SJSA1 (cell line): ENCODE measurements at places on chromosomes 3 and 15. TPM values are rescaled to one million over a fixed set of nuclear protein-coding genes. Genes with fewer than 3 reads are reported as not detected.
A peak's percentile ranks its signal among the peaks of the same experiment; 100 is the strongest.

CYP1A2 gene
- total RNA-seq, result not detected in 2 replicates

ATXN7 gene
- 7.1 and 14.9 TPM in 2 replicates for total RNA-seq

CFAP91 gene
- total RNA-seq, result 0.18 and 0.34 TPM in 2 replicates

MYO1E gene
- 111 and 122 TPM in 2 replicates for total RNA-seq

DNA sequence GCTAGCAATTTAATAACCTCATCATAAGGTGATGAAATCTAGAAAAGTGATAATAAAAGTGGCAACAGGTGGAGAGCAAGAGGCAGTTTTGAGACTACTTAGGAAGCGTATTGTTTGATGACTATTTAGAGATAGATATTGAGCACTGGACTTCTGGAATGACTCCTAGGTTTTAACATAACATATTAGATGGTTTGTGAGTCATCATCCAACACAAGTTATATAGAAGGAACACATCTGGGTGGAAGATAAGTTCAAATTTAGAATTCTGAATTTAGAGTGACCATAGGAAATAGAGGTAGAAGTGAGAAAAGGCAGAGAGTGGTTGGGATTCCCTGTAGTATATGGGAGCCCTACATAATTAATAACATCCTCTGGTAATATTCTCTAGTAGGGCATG is 282.8 kb upstream of the ALCAM start:
- no peak for DNase-seq

DNA sequence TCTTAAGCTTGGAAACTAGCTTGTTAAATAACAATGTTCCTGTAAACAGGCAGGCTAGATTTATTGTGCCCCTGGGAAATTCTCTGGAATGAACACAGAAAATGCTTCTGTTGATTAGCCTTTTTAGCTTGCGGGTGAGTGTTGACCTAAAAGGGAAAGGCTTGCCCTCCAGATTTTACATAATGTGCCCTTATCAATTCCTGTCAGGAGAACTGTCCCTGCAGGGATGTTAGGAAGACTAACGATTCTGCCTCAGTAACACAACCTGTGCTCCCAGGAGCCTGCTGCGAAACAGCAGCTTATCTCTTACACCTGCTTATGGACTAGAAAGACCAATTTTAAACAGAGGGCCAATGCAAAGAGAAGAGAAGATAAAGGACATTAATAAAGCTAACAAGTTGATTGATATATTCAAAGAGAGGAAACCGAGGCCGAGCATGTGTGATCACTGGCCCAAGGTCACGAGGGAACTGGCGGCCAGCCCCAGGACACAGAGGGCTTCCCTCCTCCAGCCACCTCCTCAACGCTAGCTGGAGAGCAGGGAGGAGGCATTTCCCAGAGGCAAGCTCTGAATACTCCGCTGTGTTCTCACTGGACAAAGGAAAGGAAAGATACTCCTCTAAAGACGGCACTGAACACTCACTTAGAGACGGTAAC is 48.4 kb upstream of the TJP1 start:
- DNase-seq, result no peak

- DNase-seq, result no peak
Measured at GRCh38 chr15:93837450-93837849, 393.9 kb upstream of the MCTP2 start.

GRCh38 chr3:47380601-47381316 is at the start of gene PTPN23:
Gene PTPN23, plus strand, starts transcription at chr3:47381021. Its CDS starts 76 bp downstream, at chr3:47381097.
- DNase-seq, result peak; percentile 98

DNA sequence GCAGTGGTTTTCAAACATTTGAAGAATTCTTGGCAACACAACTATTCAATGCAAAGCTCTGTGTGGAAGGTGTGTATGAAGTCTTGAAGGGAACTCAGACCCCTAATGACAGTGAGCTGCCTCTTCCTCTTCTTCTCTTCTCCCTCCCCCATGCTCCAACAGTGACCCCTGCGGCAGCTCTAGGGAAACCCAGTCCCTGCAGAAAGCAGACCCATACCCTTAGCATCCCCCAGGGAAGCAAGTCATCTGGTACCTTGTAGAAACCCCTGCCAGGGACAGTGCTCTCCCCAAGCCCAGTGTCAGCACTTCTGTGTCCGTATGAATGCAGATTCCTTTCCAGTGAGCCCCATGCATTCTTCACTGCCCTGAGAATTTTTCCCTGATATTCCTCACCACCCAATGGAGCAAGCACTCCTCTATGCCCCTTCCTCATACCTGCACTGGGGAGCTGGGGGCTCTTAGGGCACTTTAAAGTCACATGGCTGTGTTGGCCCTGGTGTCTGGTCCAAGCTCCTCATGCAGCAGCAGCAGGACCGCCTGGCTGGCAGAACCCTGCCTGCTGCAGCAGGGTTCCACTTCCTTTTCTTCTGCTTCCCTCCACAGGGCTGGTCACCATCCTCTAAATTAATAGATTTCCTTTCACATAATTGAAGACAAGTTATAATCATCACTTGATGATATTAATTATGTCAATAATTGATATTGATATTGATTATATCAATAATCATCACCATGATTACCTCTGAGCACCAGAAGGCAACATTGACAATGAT is 442.5 kb downstream of the EPHB1 start:
- no peak for DNase-seq

GRCh38 chr3:105304487-105304886 is 62.2 kb upstream of the ALCAM start:
- DNase-seq, result no peak

DNA sequence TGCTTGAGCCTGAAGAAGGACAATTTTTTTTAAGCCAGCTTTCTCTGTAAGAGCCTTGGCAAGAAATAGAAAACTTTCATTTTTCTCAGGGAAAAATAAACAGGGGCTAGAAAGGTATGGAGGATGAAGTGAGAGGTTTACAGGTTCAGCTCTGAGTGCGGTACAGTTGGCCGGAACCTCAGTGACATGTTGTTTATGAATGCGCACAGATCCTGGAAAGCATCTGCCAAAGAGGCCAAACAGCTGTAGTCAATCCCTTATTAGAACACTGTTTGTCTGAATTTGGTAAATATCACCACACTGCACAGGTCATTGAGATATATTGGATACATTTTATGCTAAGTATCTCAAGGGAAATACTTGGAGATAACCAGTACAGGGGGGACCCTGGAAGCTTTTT is 561.8 kb upstream of the MDFIC2 start:
- DNase-seq, result no peak
